Fibroblast of skin of right quadriceps (primary cell): ENCODE measurements at places on chromosomes 3 and 15.

- DNase-seq: no peak
Observed at GRCh38 chr15:61080221-61081026, 148.7 kb downstream of the RORA start.

DNA sequence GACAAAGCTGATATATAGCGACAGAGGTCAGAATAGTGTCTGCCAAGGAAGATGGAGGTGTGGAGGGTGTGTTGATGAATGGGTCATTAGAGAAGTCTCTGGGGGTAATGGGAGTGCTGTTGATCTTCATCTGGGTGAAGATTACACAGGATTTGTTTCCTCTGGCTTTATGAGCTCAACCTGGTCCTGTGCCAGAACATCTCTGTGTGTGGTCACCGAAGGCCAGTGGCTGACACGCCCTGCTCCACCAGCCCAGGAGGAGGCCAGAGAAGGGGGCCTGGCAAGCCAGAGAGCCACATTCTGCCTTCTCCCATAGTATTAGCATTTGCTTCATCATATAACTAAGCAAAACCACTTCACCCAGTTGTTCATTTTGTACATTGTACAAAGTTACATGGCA, 121.1 kb downstream of the ZNF621 start:
- DNase-seq: no peak

DNA sequence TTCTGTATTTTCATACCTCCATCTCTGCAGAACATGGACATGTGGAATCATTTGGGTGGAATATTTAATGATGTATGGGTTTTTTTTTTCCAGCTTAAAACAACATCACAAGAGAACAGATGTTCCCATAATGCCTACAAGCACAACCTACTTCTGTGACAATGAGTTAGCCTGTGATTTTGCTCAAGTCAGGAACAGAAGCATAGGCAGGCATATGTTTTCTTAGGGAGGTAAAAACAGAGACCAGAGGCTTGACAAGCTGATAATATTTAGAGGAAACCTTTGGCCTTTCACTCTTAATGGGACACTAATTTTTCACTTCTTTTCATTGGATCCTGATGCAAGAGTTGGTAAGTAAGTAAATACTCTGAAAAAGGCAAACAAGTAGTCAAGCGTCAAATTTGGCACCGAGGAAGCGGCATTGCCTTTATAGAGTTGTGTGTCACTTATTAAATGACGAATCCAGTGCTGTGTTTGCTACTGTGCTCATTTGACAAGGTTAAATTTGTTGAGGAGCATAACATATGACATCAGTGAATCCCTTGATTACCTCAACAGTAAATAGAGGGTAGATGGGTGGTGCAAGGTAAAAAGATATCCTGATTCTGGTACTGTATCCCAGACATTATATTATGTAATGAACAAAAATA, 66.7 kb upstream of the RBMS3 start:
- DNase-seq: no peak

GRCh38 chr3:127274200-127274760, 13.6 kb downstream of the PRR20G start:
- DNase-seq: no peak

- DNase-seq: no peak
Observed at GRCh38 chr15:22810853-22811338, 24.5 kb downstream of the NIPA1 start.

GRCh38 chr3:23701716-23702597, 103.8 kb upstream of the UBE2E1 start:
- DNase-seq: peak; percentile 47

DNA sequence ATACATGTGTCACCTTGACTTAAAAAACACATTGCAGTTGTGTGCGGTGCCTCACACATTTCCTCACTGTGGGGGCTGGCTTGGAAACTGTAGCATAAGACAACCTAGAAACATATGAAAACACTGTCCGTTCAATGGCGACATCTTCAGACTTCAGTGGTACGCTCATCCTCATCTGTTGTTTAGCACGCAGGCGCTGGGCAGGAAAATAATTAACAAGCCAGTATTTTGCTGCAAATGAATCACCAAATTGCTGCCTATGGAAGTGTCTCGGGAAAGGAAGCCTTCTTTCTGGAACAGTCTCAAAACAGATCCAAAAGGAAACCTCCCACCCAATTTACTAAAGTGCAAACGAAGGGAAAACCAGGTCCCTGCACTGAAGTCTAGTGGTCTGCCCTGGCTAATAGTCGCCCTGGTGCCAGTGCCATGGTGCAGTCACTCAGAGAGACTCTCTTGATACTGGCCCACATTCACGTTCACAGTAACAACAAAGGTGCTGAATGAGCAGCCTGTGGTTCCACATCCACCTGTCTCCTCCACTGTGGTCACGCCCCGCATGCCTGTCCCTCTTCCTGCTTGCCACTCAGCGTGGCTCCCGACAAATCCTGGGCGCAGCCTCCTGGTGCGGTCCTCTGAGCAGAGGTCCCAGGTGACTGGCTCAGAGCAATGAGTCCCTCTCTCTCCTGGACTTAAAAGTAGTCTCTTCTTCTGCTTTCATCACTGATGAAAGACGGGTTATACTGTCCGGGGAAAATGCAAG, 35.6 kb upstream of the MUC13 start:
- DNase-seq: no peak

DNA sequence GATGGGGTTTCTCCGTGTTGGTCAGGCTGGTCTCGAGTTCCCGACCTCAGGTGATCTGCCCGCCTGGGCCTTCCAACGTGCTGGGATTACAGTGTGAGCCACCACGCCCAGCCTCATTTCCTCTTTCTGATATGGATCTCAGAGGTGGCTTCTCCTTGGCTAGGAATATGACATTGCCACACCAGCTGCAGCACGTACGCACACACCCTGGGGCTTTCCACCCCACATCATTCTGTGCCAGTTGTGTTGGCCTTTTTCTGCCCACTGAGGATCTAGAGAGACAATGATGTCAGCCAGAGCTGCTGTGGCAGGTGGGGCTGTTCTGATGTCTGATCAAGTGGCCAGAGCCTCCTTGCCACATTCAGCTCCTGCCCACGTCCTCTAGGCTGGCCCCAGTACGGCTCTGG, 29.0 kb downstream of the TMEM45A start:
- DNase-seq: no peak

DNA sequence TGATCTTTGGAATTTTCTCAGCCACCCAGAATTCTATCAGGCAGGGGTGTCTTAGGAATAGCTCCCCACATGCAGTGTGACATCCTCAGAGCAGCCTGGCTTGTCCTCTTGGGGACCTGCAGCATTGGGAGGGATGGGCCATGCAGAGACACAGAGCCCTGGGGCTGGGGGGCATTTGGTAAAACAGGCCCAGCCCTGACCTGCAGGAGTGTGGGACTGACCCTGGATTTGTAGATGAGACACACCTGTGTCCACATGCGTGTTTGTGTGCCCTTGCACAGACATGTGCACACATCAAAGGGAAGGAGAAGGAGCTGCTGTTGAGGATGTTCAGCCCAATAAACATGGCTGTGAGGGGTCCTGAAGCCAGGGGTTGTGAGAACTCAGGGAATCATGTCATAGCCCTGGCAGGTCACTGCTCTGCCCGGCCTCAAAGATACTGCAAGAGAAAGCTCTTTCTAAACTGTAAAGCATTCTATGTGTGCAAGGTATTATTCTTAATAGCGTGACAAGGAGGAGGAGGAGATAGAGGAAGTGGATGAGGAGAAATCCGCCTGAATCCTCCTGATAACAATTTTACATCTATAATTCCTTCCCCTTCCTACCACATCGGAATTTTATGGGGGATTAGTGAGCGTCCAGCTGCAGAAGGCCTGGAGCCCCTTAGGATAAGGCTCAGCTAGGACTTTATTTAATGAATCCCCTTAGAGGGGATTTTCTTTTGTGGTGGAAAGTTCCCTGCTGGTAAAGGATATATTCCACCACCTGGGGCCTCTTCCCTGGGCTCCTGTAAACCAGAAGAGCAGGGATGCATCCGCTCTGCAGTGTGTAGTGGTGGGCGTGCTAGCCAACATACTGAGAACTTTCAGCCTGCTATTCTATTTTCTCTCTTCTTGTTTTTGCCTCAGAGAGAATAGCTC, 245.5 kb downstream of the EPHB1 start:
- DNase-seq: no peak

GRCh38 chr15:67852418-67852817, 12.6 kb upstream of the RNU6-1 start:
- DNase-seq: no peak

DNA sequence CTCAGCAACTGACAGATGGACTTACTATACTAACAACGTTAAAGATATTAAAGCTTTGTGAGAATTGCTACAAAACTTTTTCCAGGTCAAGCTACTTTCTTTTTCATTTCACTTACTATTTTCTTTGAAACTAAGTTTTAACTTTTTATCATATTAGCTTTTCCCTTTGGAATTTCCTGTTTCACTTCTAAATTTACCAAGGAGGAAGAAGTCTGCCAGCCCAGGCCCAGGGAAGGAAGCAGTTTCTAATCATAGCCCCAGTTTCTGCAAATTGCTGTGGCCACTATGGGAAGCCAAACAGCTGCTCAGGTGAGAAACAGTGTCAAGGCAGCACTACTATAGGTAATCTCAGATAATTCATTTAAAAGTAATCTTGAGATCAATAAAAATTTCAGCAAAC, 18.4 kb downstream of the CYFIP1 start:
- DNase-seq: no peak

DNA sequence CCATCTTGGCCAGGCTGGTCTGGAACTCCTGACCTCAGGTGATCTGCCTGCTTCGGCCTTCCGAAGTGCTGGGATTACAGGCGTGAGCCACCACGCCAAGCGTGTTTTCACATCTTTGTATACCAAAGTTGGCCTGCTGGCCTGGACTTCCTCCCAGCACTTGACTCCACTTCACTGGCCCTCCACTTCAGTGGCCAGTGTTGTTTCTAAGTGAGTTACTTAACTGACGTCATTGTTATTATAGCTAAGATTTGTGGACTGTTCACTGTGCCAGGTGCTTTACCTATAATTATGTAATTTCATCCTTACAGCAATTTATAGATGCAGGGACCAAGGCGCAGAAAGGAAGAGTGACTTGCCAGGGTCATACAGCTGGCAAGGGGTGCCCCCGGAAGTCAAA, 52.0 kb downstream of the HRH1 start:
- DNase-seq: no peak

- DNase-seq: no peak
Observed at GRCh38 chr15:66241087-66241907, 12.3 kb downstream of the MEGF11 start.

DNA sequence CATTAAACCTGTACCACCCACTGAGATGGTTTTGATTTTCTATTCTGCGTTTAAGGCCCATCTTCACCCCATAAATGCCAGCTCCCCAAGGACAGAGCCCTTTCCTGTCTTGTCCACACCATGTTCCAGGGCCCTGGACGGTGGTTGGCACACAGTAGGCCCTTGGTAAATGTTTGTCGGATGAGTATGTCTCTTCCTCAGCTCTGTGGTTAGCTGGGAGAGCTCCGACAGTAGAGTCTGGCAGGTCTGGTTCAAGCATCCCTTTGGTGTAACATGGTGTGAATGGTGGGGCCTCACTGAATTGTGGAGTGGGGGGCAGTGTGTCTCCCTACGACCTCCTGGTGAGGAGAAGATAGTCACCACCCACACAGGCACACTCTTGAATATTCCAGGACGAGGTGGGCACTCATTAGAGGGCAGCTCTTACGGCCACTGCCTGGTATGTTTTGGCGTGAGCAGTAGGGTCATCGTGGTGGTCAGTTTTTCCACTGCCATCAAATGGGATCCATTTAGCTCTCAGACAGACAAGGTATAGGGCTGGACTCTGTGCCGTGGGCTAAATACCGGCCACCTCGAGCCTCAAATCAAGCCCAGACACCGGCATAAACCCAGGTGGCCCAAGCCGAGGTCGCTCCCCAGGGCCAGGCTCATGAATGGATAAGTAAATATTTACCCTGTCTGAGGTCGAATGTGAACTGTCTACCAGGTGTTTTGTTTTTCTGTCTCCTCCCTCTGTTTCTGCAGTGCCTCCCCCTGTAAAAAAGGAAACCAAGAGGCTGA, 61.3 kb downstream of the SMAD3 start:
- no peak for DNase-seq

- DNase-seq: peak; percentile 78
Observed at GRCh38 chr3:184335661-184336546, 1.5 kb upstream of the FAM131A start.

GRCh38 chr3:55147856-55148720, 220.2 kb upstream of the LRTM1 start:
- DNase-seq: no peak

- DNase-seq: no peak
Observed at GRCh38 chr3:122331886-122332285, 6.8 kb downstream of the CSTA start.

GRCh38 chr3:45676325-45677032, 12.7 kb upstream of the SACM1L start:
- DNase-seq: no peak

DNA sequence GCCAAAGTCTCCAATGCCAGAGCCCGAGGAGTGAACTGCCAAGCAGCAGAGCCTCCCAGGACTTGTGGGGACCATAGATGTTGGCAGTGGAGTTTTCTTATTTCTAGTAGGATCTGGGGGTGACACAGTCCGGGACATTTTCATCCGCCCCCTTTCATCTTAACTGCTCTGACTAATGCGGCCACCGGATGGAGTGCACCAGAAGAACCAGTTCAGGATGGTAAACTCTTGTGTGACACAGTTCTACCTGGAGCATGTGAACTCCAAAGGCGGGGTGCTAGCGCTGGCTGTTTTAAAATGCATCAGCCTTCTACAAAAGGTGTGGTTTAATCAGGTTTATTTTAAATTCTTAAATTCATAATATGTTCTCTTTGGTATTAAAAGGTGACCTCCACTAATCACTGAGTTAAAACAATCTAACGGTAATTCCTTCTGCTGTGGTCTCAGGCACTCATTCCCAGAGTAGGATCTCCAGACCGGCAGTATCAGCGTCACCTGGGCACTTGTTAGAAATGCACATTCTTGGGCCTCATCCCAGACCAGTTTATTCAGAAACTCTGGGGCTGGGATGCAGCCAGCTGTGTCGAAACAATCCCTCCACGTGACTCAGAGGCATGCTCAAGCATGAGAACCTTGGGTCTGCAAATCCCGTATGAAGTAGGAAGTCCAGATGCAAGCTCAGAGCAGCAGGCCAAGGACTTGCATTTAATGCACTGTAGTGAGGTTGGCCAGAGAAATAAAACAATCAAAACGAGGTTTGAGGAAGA, 105.5 kb downstream of the GABRB3 start:
- no peak for DNase-seq

GRCh38 chr15:39491886-39492490, 88.9 kb upstream of the THBS1 start:
- DNase-seq: no peak
